ENCODE measurements at places on chromosomes 6 and 20.

- DNase-seq: no peak
These were observed 616.4 kb upstream of the ARID1B start for GRCh38 chr6:156160795-156161165.

- DNase-seq: no peak
These were observed 21.6 kb downstream of the CMTR1 start for GRCh38 chr6:37454420-37455140.

GRCh38 chr20:42406826-42407225 lies 782.9 kb downstream of the PTPRT start:
- no peak for DNase-seq

DNA sequence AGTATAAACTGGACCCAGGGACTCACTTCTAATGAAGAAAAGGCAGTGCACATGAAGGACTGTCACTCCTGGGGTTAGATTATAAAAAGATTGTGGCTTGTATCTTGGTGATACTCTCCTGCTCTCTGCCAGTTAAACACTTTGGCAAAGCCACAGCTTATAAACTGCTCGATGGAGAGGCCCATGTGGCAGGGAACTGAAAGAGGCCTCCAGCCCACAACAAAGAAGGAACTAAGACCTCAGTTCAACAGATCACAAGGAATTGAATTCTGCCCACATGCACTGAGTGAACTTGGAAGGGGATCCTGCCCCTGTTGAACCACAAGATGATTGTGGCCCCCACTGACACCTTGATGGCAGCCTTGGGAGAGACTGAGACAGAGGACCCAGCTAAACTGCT lies 363.8 kb downstream of the CBLN4 start:
- DNase-seq: no peak

GRCh38 chr6:12007473-12007872 lies 4.6 kb upstream of the HIVEP1 start:
- no peak for DNase-seq

- no peak for DNase-seq
These were observed 4.3 kb upstream of the COL20A1 start for GRCh38 chr20:63288581-63289251.

- no peak for DNase-seq
These were observed 94.0 kb downstream of the AHI1 start for GRCh38 chr6:135403584-135403983.

GRCh38 chr6:14517516-14518105 lies 400.0 kb downstream of the CD83 start:
- no peak for DNase-seq

GRCh38 chr6:5361396-5361795 lies 100.1 kb downstream of the FARS2 start:
- DNase-seq: no peak

- DNase-seq: no peak
These were observed 5.4 kb downstream of the JPH2 start for GRCh38 chr20:44181611-44182010.

- DNase-seq: no peak
These were observed 3.8 kb upstream of the AFG1L start for GRCh38 chr6:108291091-108291490.

DNA sequence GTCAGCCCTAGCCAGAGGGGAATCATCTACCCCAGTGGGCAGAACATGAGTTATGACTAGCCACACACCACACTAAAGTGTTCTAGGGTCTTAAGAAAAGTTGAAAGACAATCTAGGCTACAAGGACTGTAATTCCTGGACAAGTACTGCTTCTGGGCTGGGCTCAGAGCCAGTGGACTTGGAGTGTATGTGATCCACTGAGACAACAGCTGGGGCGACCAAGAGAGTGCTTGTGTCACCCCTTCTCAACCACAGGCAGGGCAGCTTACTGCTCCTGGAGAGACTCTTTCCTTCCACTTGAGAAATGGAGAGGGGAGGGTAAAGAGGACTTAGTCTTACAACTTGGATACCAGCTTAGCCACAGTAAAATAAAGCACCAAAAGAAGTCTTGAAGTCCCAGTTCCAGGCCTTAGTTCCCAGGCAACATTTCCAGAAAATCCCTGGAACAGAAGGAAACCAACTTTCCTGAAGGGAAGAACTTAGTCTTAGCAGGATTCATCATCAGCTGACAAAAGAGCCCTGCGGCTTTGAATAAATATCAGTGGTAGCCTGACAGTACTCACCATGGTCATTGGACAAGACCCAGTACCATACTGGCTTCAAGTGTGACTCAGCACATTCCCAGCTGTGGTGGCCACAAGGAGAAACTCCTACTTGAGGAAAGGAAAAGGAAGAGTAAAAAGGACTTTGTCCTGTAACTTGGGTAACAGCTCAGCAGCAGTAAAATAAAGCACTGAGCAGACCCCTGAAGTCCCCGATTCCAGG lies 355.1 kb upstream of the ADGRB3 start:
- no peak for DNase-seq

DNA sequence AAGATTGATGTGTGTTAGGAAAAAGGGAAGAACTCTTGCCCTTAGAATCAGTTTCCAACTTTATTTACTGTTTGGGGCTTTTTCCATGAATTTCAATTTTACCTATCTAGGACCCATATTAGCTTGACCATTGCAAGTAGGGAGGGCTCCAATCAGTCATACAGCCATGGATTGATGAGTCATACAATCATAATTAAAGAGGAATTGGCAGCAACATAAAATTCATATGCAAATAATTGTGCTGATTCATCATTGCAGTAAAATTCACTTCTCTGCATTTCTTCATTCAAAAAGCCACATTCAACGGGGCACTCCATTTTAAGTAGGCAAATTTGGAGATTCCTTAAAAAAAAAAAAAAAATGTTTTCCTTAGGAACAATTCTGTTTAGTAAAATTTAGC lies 1016.4 kb downstream of the KIF16B start:
- no peak for DNase-seq

- no peak for DNase-seq
These were observed 18.5 kb downstream of the ATP9A start for GRCh38 chr20:51749674-51750036.

DNA sequence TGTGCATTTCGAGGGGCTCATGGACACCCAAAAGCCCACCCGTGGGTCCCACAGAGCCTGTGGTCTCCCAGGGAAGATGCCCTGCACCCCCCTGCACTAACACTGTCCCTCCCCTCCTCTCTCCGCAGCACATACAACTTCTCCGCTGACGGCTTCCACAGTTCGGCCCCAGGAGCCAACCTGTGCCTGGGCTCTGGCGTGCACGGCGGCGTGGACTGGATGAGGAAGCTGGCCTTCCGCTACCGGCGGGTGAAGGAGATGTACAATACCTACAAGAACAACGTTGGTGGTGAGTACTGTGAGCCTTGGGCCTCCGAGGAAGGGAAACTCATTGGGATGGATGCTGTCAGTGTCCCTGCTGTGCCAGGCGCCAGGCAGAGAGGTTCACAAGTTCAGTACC lies 183.9 kb downstream of the ZMYND8 start:
- no peak for DNase-seq

- DNase-seq: no peak
These were observed 100.3 kb downstream of the TMEM242 start for GRCh38 chr6:157223021-157223430.

GRCh38 chr6:52635049-52635577 lies 35.8 kb upstream of the TMEM14A start:
- no peak for DNase-seq

DNA sequence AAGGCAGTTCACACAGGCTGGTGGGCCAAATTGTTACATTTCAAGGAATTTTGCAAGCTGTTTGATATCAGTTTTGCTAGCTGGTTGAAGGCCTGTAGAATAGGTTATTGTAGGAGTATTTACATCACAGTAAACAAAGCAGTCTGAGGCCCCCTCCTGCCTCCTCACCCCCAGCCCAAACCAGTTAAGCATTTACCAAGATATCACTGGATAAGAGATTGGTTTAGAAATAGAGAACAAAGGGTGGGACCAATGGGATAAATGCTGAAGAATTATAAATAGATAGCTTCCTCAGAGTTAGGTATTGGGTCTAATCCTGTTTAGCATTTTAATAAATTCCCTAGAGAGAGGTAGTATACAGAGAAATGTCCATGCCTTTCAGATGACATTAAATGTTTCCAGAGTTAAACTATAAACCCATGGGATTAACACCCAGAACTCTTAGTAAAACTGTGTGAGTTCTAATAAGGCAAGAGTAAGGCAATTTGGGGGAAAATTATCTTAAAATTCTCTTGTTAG lies 2.3 kb upstream of the PHACTR2 start:
- no peak for DNase-seq

Measured in smooth muscle cell of the brain vasculature (primary cell).